ENCODE measurements at places on chromosomes 6 and 20.

- peak; percentile 32 for DNase-seq
Measured at GRCh38 chr20:40689100-40689942, at the start of gene MAFB. Gene MAFB (minus strand): TSS chr20:40689236. CDS start chr20:40688850, 386 bp downstream.

DNA sequence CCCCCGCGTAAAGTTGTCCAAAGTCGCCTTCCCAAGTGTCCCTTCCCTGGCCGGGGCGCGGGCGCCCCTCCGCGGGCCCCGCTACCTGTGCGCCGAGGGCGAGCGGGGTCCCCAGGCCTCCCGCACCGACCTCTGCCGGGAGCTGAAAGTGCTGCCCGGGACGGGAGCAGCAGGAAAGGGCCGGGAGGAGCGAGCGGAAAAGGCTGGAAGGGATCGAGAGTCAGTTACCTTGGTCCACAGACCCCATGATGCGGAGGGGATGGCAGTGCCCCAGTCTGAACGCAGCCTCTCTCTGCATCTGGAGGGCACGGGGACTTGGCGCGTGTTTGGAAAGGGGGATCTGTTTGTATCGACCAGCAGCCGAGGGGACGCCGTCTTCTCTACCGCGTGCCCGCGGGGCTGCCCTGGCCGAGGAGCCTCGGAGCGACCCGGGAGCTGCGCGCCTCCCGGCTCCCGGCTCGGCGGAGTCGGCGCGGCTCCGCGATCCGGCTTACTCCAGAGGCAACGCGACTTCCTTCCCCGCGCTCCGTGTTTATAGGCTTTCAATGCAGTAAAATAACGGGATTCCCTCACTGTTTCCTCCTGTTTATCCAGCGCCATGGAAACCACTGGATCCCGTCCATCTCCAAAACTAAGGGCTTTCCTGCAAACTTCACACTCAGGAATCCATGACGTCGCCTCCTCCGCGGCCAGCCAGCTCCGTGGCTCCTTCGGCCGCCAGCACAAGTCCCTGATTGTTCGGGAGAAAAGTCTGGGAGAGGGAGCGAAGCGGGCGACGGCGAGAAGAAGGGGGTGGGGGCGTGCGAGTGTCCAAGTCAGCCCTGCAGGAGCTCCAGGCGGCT is 20.0 kb upstream of the NFATC2 start:
- peak; percentile 73 for DNase-seq

- no peak for DNase-seq
Measured at GRCh38 chr20:35329435-35330139, 37.4 kb upstream of the FAM83C start.

DNA sequence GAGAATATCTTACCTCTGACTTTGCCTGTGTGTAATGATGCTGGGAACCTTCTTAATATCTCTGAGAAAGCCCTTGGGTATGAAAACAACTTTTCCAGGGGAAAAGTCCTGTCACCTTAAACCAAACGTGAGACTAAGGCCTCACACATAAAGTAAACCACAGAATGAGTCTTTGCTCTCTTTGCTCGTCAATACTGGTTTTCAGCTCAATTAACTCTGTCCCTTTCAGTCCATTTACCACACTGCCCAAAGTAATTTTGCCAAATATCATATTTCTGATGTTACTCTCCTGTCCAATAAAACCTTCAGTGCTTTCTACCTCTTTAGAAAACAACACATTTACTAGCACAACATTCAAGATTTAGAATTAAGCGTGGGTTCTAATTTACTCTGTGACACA is 100.5 kb upstream of the HMGCLL1 start:
- no peak for DNase-seq

DNA sequence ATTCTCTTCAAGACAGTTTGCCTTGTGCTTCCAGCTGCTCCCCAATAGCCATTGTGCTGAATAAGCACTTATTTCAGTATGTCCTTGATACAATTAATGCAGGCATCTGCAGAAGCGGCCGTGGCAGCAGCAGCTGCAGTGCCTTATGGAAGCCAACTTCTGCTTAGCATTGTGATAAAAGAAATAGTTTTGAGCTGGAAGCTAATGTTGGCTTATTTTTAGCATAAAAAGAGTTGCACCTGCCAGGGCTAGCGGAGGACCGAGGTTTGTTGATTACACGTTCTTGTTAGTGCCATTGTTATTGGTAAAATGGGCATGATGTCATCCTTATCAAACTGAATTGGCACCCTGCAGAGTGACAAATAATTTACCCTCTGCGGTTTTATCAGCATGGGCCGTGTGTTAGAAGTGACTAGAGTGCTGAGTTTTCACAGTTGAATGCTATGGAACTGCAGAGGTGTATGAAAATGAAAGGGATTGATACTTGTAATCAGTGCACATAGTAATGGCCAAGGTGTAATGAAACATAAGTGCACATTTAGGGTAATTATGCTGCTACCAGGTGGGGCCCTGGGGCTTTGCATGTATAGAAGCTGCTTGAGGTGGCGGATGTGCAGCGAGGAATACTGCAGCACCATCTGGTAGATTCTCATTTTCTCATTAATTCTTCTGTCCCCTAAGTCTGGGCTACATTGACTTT is 334.3 kb downstream of the CDKAL1 start:
- DNase-seq: no peak

DNA sequence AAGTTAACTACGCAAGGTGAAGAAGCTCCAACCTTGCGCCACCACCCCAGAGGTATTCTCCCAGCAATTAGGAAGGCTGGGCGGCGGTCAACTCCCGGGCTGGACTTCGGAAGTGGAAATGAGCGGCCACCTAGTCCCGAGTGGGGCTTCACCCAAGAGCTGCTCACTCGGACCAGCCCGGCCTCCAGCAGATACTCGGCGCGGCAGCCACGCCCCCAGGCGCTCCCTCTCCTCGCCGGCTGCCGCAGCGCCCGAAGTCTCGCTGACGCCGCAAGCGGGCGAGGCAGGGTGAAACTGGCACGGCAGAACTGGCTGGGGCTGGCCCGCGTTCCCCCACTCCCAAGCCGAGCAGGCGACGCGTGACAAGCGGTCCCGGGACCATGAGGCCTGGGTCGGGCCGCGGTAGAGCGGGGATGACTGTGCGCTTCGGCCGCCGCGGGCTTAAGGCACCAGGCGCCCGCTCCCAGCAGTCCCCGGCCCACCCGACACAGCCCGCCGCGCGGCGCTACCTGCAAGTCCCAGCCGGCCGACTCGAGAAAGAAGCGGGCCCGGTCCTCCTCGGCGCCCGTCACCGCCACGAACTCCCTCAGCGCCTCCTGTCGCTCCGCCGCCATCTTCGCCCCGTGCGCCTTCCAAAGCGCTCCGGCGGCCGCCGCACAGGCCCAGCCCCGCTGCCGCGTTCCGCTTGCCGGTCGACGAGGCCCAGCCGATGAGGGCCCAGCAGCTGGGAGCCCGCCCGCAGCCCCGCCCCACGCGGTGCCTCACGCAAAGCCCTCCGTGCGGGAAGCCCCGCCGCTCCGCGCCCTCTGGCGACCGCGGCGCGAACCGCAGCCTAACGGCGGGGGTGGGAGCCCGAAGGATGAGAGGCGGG is at the start of gene NSFL1C:
TSS of gene NSFL1C (minus strand) at position 639 of the 871 bp plus-strand sequence. CDS start at position 614, 25 bp downstream.
- DNase-seq: peak; percentile 78

- DNase-seq: no peak
Measured at GRCh38 chr20:32527052-32527446, 58.1 kb downstream of the NOL4L start.

DNA sequence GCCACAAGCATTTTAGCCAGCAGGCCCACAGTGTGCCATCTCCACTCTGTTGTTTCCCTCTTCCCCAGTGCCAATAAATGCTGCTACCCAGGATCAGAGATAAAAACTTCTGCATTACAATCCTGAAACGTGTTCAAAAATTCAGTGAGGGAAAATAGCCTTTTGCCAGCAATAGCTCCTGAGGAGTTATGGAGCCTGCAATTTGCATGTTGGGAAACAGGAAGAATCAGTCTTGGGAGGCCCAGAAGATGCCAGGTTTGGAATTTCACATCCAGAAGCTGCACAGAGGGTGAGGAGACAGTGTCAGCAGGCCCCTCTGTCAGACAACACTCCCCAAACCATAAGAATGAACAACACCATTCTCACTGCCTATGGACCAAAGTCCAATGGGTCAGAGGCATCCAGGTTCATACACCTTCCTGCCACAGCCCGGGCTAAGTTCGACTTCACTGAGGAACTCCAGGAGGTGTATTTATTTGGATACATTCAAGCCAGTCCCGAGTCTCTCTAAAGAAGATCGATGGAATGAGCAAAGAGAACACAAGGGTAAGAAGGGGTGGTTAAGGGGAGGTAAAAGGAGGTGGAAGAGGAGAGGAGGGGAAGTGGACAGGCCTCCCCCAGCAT is 20.8 kb downstream of the RRBP1 start:
- no peak for DNase-seq

GRCh38 chr6:51139950-51140385 is 321.3 kb downstream of the TFAP2B start:
- no peak for DNase-seq

- DNase-seq: no peak
Measured at GRCh38 chr20:56595746-56596475, 33.2 kb upstream of the TFAP2C start.

- peak; percentile 95 for DNase-seq
Measured at GRCh38 chr6:139597771-139598755, 223.6 kb upstream of the CITED2 start.

DNA sequence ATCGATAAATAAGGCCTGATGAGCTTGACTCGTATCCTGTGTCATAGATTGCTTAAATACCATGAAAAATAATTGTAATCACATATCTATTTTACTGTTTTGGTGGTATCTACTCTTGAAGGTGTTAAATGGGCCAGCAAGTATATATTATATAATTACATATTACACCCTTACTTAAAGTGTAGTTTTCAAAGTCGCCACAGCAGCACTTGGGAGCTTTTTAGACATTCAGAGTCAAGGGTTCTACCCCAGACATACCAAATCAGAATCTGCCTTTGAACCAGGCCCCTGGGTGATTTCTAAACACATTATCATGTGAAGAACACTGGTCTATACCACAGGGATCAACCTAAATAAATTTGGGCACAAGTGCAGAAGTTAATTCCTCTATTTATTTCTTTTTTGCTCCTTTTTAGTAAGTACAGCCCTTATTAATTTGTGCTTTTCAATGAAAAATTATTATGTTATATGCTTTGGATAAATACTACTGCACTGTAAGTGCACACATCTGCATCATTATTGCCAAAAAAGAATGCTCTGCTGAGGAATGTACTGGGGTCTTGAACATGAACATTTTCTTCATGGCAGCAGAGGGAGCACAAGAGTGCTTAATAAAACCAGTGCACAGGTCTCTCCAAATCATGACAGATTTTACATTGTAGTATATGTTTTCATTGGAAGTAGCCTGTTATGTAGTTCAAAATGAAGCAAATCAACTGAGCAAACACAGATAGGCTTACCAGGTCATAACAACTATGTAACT is 3.1 kb upstream of the ATXN1 start:
- no peak for DNase-seq

DNA sequence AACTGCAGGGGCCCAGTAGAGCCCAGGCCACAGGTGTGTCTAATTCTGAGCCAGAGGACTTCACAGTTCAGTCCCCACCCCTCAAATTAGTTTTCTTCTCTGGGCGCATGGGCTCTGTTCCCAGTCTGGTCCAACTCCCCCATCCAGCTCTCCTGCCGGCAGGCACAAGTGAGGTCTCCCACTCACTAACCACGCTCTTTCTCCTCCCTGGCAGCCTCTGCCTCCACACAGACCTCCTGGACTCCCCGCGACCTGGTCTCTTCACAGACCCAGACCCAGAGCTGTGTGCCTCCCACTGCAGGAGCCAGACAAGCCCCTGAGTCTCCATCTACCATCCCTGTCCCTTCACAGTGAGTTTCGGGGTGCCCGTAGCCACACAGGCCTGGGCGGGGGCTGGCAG is 6.2 kb downstream of the NCR2 start:
- no peak for DNase-seq

DNA sequence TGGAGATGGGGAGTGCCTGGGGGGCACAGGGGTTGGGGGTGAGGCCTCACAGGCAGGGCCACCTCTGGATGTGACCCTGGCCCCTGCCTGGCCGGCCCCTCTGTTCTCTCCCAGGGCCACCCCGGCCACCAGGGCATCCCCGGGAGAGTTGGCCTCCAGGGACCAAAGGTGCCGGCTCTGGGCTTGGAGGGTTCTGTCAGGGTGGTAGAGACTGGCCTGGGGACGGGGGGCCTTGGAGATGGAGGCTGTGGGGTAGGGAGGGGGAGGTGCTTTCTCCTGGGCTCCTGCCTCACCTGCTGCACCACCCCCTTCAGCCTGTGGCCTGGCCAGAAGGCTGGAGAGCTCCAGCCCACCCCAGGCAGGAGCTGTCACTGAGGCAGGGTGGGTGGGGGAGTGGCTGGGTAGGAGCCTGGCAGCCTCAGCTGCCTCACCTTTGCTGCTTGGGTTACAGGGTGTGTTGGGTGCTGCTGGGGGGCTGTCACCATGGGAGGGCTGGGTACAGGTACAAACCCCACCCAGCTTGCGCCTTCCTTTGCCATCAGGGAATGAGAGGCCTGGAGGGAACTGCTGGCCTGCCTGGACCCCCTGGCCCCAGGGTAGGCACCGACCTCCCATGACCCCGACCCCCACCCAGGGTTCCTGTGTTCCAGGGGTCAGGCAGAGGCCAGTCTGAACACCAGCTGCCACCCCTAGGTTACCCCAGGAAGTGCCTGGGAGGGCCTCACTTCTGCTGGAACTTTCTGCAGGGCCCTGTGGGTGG is 32.7 kb downstream of the COL20A1 start:
- DNase-seq: no peak

DNA sequence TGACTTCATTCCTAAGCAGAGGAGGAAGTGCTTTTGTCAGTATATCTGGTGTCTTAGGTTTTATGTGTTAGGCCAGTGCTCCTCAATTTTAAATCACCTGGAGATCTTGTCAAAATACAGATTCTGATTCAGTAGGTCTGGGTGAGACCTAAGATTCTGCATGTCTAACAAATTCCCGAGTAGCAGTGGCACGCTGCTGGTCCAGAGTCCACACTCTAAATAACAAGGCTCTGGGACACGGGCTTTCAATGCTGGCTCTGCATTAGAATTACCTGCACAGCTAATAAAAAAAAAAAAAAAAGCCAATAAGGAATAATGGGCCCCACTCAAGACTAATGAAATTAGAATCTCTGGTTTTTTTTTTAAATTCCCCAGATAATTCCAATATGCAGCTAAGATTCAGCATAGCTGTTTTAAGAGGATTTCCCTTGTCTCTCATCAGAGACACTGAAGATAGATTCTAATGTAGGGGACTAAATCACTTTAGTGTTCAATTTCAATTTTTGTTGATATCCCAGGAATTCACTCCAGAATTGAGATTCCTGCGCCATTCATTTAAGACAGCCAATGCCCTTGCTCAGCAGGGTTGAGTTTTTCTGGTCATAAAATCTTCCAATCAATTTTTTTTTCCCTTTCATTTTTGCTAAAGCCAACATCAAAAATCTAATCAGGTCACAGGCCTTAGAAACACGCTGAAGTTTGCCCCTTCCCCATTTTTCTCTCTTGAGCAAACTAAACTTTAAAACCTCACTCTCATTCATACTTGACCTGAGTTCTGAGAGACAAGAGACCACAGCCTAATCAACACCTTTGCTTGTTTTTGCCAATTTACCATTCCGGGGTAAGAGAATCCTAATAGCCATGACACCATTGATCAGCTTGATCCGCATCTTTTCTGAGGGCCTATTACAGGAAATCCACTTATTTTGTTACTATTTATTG is 2.4 kb downstream of the TDP2 start:
- no peak for DNase-seq

GRCh38 chr20:29876911-29877285 is 1380.6 kb upstream of the DEFB115 start:
- DNase-seq: no peak
